ENCODE measurements at places on chromosomes 7 and 10. TPM values are rescaled to one million over a fixed set of nuclear protein-coding genes. Genes with fewer than 3 reads are reported as not detected.

- no peak for DNase-seq
These were observed 825.9 kb upstream of the IGFBP3 start for GRCh38 chr7:46746695-46747687.

DNA sequence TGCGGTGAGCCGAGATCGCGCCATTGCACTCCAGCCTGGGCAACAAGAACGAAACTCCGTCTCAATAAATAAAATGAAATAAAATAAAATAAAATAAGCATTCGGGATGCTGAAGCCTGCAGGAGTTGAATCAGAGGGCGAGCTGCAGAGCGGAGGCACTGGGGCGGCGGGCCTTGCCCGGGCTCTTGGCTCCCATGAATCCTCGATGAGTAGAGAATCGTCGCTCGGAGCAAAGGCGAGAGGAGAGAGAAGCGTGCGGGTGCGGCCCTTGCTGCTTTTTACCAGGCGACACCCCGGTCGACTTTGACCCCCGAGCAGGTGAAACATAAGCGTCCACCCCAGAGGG lies 168.3 kb downstream of the UBE2H start:
- no peak for DNase-seq

GRCh38 chr10:132675031-132675740 lies 110.8 kb downstream of the NKX6-2 start:
- no peak for DNase-seq

GRCh38 chr10:94680544-94680943 lies 3.0 kb upstream of the CYP2C18 start:
- no peak for DNase-seq

DNA sequence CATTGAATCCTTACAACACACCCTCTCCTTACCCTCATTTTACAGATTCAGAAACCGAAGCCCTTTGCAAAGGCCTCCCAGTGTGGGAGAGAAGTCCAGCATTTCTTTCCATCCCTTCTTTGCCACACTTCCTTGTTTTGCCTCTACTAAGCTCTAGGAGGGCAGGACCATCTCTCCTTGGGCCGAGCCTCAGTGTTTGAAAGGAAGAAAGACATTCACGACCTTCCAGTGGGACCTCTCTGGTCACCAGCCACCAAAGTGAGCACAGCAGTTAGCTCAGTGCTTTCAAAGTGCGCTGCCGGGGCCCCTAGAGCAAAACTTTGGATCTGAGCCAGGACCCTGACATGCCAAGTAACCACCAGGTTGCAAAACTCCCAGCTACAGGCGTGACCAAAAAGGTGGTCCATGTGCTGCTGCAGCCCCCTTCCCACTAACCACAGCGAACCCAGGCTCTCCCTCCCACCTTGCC lies 12.4 kb downstream of the CTBP2 start:
- DNase-seq, result no peak

DNA sequence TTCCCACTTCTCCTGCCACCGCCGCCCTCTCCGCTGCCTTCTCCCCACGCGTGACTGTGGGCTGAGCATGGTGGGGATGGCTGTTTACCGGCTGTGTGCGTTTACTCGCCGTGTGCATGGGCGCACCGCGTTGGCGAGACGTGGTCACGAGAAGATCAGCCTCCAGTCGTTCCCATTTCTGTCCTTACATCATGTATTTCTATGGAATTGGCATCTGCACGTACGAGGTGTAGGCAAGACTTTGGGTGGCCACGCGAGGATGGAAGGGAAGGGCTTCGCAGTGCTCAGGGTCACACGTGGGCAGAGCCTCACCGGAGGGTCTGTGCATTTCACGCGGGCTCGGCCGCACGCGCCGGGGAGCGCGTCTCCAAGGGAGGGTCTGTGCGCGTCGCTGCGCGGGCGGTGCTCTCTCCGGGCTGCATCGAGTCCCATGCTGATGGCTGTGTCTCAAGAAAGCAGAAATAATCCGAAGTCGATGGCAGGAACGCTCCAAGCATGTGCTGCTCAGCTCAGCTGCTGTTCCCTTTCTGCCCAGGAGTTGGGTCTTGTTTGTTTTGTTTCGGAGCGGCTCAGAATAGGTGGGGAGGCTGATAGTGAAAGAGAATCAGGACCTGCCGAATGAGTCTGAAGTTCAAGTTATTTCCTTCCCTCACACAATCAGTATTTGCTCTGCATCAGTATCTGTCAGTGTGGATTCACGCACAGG lies 973 bp downstream of the CAMK1D start:
- peak; percentile 58 for DNase-seq

- DNase-seq, result no peak
These were observed 184.2 kb upstream of the NOBOX start for GRCh38 chr7:144587701-144588100.

DNA sequence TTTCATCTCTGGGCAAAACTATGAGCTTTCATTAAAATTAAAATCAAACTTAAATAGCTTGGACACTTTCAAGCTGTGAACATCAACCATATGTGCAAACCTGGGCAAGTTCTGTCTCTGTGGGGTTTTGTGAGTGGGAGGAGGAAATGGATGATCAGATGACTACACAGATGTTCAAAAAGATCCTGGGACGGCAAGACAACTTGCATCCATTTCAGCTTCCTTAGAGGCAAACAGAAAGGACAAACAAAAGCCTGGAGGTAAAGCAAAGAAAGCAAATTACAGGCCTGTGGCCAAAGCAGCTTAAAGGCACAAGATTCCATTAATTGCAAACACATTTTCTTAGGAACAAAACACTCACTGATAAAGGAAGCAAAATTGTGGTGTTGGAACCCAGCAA lies 222.2 kb downstream of the NEBL start:
- DNase-seq, result no peak

DNA sequence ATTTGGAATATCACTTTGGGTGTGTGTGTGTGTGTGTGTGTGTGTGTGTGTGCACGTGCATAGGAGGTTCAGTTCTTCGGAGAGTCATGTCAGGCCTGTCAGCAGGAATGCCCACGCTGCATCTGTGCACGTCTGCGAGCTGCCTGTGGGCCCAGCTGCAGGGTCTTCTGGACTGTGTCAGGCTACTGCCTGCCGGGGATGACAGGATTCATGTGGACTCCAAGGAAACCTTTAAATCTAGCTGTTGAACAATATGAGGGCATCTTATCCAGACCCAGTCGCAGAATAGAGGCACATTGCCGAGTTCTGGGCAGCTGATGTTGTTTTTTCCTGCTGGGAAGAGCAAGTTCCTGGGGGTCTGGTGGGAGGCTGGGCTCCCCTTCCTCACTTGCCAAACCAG lies 19.0 kb downstream of the AQP1 start:
- no peak for DNase-seq

GRCh38 chr7:22942191-22942590 lies 71.7 kb downstream of the HYCC1 start:
- no peak for DNase-seq

DNA sequence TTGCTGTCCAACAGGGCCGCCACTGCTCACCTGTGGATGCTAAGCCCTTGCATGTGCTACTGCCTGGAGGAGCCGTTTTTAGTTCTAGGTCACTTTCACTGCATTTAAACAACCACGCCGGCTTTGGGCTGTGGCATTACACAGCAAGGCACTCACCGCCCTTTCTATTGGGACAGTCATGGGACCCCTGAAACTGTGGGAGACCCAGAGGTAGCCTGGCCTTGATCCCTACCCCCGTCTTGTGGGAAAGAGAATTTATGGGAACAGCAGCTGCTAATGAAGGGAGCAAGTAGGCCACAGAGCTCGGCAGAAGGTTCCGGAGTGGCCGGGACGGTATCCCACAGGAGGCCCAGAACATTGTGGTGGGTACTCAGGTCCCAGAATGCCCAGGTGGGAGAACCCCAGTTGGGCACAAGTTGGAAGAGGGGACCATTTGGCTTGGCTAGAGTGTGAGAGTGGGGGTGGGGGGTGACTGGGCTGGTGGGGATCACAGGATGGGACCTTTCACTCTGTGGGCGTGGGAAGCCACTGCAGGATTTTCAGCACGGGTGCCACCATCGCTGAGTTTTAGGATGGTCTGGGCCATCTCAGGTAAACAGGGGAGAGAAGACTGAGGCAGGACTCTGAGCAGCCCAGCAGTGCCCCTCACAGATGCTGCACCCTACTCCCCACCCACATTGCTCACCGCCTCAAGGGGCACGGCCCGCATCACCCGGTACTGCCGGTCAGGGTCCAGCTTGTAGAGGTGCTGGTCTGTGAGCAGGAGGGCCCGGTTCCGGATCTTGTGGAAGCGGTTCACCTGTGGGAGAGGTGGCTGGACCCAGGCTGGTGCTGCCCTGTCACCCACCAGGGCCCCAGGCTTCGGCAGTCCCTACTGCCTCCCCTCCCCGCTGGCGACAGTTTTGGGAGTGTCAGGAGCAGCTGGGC lies 15.2 kb downstream of the MYO1G start:
- no peak for DNase-seq

DNA sequence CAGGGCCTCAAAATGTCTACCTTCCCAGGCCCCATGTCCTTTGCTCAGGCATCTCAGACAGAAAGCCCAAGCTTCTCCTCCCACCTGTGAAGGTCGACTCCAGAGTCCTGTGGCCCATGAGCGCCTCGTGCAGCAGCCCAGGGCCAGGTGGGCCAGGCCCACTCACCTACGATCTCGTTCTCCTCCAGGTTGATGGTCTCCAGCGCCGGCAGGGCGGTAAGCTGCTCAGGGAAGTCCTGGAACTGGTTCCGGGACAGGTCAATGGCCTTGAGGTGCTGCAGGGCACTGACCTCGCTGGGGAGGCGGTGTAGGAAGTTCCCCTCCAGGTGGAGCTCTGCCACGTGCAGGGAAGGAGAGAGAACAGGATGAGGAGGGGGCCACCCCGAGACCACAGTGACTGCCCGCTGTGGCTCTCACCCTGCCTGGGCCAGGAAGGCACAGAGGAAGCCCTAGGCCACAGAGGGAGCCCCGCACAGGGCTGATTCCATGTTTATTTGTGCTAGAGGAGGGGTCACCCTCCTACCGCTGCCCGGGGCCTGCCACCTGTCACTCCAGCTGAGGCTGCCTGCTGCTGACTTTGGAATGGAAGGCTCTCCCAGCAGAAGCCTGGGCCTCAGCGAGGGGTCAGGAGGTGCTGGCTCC lies 40.0 kb upstream of the NPFFR1 start:
- DNase-seq, result no peak

- peak; percentile 31 for DNase-seq
These were observed 128.8 kb downstream of the GATA3 start for GRCh38 chr10:8183241-8183704.

DNA sequence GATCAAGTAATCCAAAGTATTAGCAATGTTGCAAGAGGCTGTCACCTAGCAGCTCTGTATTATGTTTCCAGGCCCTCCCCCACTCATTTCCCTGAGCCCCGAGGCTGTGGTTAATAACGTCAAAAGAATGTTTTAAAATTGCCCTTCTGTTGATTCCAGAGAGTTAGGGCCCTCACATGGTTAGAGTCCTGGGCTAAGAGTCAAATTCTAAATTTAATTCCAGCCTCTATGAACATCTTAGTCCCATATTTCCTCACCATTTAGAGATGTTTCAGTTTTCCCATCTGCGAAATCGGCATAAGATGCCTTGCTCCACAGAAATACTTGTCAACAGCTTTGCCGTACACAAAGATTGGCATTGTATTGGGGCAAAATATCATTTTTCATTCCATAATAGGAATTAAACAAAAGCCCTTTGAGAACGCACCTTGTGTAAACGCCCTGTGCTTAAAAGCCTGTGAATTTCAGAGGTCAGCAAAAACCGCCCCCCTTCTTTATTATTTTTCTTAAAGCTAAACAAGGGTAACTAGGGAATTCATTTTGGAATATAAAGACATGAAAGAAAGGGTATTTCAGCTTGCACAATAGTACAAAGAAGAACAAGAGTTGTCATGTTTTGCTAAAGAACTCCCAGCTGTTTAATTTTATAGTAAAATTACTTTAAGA lies 135.8 kb downstream of the ARID5B start:
- no peak for DNase-seq

GRCh38 chr10:96878057-96878456 lies 46.0 kb downstream of the LCOR start:
- no peak for DNase-seq

GRCh38 chr7:45021604-45022296 lies 21.7 kb downstream of the CCM2 start:
- DNase-seq, result no peak

DNA sequence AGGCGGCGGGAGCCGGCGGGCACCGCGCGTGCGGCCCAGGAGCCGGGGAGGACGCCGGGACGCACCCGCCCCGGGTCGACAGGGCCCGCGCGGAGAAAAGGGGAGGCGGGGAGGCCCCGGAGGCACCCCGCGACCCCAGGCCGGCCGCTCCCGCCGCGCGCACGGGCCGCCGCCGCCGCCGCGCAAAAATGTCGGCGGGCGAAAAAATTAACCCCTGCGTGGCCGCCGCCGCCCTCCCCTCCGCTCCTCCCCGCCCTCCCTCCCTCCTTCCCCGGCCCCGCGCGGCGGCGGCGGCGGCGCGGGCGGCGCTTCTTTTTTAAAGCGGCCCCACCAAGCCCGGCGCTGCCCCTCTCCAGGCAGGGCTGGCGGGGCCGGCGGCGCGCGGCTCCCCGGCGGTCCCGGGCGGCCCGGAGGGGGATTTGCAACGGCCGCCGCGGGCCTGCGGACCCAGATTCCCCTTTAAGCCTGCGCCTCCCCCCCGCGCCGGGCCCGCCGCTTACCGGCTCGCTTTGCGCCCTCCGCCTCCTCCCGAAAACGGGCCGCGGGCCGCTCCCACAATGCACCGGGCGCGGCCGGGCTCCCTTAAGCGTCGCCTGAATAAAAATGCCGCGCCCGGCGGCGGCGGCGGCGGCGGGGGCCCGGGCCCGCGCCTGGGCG lies 465 bp downstream of the SEPHS1 start:
- peak; percentile 82 for DNase-seq

DNA sequence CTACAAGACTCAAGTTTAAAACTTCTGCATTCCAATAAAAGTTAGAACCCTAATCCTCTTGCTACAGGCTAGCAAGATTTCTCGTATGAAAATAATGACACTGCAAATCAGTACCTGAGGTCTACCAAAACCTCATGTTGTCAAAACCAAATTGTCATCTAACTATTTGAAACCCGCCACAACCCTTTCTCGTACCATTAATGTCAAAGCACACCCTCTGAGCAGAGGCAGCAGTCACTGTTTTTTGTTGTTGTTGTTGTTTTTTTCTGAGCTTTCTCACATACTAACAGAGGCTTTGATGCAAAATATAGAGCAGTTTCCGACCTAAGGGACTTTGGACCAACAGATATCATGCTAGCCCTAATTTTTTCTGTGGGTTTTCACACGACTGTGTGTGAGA lies 563.9 kb upstream of the C7orf33 start:
- DNase-seq, result no peak

- no peak for DNase-seq
These were observed 1365.3 kb downstream of the GATA3 start for GRCh38 chr10:9419757-9420156.

DNA sequence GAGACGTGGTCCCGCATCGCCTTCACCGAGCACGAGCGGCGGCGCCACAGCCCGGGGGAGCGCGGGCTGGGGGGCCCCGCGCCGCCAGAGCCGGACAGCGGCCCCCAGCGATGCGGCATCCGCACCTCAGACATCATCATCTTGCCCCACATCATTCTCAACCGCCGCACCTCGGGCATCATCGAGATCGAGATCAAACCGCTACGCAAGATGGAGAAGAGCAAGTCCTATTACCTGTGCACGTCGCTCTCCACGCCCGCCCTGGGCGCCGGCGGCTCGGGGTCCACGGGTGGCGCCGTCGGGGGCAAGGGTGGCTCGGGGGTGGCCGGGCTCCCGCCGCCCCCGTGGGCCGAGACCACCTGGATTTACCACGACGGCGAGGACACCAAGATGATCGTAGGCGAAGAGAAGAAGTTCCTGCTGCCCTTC lies 737 bp downstream of the CNNM2 start:
- DNase-seq, result peak; percentile 35

Gene PRF1
- 14.7 TPM for total RNA-seq

Gene ANXA8L1
- total RNA-seq, result not detected

Gene NUDT13
- 2.2 TPM for total RNA-seq

Gene AGBL3
- total RNA-seq, result 10.9 TPM

Gene CUZD1
- total RNA-seq, result 4.1 TPM

Gene FAM25A
- total RNA-seq, result not detected

Gene KEL
- 0.47 TPM for total RNA-seq

Gene ZP3
- total RNA-seq, result 3.2 TPM

Gene SCIN
- 0.10 TPM for total RNA-seq

Gene SPDYE2
- total RNA-seq, result 1.0 TPM

Measured in naive thymus-derived CD8-positive, alpha-beta T cell (primary cell).